Daoy (cell line): ENCODE measurements at places on chromosomes 2 and 18.

DNA sequence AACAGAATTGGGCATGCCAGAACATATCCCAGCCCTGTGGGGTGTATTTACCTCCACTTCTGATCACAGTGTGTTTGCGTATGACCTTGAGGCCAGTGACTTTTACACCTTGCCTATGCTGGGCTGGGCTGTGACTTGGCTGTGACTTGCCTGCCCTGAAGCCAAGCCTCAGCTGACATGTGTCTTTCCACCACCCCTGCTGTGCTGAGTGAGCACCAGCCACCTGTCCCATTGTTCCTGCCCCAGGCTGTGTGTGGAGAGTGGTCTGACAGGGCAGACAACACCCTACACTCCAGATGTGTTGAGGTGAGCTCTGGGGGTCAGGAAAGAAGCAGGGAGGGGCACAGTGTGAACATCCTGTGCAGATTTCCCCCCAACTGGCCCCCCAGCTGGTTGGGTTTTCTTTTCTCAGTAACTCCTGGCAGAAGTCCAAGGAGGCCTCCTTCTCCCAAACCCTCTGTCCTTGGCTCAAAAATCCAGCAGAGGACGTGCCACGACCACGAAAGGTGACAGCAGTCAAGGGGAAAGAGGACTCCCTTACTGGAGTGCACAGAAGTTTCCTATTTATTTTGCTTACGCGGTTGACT is 5.1 kb upstream of the STEAP3 start:
- DNase-seq, result peak; percentile 70

DNA sequence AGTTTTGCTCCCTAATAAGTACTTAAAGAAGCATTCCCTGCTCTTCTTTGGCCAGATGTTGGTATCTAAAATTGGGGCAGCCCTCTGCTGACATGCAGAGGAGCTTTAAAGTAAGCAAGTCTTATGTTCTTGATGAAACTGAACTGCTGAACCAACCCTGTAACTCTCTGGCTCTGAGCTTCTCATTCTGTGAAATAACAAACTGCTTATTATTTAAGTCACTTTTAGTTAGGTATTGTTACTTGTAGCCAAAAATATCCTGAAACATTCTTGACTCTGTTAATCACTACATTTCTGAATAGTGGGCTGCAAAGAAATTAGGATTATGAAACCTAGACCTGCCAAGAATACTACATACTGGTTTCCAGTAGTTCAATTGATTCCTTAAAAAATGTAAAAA is 15.5 kb downstream of the PPP3R1 start:
- no peak for DNase-seq

DNA sequence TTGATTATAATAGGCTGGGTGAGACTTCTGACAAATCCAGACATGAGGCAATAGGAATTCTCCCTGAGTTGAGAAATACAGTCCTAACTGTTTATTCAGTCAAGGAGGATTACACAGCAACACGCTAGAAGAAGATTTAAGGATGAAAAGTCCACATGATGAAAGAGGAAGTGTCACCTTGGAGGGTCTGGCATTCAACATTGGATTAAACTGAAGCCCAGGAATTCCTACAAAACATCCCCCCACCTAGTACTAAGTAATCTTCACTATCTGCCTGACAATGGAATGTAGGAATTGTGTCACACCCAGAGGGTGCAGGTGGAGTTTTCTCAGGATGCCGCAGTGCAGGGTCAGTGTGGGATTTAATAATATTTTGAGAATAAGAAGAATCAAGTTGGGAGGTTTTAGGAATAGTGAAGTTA is 142.4 kb downstream of the SOCS6 start:
- DNase-seq, result no peak

DNA sequence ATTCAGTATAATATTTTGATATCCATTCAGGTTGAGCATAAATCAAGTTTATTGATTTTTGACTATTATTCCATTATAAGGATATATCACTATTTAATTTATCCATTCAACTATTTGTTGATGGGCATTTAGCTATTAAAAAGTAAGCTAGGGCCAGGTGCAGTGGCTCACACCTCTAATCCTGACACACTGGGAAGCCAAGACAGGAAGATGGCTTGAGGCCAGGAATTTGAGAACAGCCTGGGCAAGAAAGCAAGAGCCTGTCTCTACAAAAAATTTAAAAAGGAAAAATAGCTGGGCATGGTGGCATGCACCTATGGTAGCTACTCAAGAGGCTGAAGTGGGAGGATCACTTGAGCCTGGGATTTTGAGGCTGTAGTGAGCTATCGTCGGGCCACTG is 183.5 kb downstream of the HNMT start:
- no peak for DNase-seq

GRCh38 chr18:80198994-80199748 is 48.1 kb downstream of the PARD6G start:
- DNase-seq, result no peak

DNA sequence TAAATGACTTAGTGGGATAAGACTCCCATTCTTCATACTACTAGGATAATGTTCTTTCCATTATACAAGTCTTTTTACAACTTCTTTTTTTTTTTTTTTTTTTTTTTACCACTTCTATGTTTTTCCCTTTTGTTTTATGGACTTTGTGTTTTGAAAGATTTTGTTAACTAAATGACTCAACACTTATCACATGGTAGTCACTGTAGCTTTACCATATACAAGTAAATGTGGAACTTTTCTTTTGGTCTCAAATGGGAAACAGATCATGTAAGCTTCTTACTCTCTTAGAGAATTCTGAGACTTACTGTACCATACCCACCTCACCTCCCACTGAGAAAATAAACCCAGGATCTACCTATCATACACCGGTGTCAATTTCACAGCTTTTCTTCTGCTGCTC is 590.3 kb upstream of the CDH2 start:
- no peak for DNase-seq

GRCh38 chr2:99637159-99637697 is 147.4 kb upstream of the REV1 start:
- no peak for DNase-seq

- no peak for DNase-seq
Observed at GRCh38 chr18:32429402-32429801, 41.3 kb downstream of the GAREM1 start.

- DNase-seq, result no peak
Observed at GRCh38 chr18:60910534-60910933, 422.7 kb upstream of the CDH20 start.

DNA sequence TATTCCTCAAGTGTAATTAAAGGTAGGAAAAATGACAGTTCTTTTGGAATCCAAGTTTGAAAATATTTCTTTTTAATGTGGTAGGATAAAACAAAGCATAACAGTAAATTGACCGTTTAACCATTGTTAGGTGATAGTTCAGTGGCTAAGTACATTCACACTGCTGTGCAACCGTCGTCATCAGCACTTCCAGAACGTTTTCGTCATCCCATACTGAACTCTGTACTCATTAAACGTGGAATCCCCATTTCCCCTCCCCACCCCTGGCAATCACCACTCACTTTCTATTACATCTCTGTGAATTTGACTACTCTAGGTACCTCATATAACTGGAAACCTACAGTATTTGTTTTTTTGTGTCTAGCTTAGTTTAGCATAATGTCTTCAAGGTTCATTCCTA is 32.9 kb upstream of the FZD5 start:
- DNase-seq, result no peak

- DNase-seq, result no peak
Observed at GRCh38 chr2:3597567-3597966, 2.7 kb downstream of the COLEC11 start.

GRCh38 chr18:74147491-74147778 is 199 bp downstream of the FBXO15 start:
- no peak for DNase-seq

DNA sequence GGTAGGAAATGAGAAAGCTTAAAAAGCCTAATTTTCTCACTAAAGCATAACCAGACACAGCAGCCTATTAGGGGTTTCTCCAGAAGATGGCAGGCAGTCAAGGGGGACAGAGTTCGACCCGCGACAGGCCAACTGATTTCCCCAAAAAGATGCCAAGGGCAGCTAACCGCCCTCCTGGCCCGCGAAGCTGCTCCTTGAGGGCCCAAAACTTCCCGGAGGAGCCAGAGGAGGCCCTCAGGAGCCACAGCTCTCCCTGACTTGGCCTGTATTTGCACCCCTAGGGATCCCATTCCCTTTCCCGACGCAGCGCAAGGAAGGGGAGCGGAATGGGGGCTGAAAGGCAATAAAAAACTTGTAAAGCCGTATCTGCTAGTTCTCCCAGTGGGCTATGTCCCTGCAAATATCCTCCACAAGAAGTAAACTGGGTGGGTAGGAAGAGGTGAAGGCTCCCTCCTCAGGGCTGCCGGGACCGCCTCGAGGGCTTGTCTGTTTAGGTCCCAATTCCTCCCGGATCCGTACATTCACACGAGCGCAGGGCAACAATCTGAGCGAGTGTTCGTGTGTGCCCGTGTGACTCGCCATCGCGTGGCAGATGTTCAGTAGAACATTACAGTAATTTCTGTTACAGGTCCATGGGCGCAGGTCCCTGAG is 756 bp upstream of the NAGK start:
- no peak for DNase-seq

DNA sequence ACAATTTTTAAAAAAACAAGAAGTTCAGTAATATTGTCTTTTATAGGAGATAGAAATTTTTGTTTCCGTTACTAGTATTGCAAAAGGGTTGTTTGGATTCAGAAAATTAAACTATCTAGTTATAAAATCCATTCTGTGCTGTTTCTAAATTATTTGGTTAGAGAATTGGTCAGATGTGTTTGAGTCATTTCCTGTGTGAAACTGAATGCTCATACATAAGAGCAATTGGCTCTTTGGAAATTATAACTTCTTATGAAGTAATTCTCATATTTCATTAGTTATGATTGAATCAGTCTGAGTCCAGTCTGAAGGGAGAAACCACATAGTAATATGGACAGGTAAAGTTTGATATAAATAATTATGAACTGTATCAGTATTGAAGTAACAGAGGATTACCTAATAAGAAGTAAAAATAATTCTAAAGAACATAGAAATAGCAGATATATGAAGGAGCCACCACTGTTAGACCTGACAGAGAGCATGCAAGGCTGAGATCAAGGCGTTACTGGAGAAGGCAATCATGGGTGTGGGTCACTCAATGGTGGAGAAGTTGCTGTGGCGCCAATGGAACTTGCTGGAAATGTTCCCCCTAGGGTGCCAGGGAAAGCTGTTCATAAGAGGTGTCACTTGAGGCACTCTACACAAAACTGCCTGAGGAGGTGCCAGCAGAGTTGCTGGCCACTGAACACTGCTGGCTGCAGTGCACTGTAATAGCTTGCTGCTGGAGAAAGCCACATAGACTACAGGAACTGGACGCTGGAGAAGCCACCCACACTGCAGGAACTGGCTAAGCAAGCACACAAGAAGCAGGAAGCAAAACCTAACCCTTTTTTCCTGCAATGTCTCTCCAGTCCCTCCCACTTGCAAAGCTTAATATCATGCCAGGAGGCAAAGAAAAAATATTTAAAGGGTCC is 18.0 kb upstream of the FAP start:
- peak; percentile 37 for DNase-seq

DNA sequence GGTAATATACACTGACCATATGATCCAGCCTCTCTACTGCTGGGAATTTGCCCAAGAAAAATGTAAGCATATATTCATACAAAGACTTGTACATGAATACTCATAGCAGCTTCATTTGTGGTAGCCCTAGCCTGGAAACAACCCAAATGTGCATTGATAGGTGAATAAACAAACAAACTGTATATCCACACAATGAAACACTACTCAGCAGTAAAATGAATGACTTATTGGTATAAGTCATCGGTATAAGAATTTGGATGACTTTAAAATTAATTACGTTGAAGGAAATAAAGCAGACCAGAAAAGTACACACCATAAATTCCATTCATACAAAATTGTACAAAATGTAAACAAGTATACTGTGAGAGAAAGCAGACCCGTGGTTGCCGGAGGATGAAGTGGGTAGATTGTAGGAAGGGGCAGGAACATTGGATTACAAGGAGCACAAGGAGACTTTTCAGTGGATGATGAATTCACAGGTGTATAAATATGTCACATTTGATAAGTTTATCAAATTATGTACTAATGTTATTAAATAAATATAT is 376.7 kb downstream of the TDRD15 start:
- DNase-seq, result no peak

GRCh38 chr2:225995796-225996461 is 596.4 kb downstream of the NYAP2 start:
- peak; percentile 73 for DNase-seq

DNA sequence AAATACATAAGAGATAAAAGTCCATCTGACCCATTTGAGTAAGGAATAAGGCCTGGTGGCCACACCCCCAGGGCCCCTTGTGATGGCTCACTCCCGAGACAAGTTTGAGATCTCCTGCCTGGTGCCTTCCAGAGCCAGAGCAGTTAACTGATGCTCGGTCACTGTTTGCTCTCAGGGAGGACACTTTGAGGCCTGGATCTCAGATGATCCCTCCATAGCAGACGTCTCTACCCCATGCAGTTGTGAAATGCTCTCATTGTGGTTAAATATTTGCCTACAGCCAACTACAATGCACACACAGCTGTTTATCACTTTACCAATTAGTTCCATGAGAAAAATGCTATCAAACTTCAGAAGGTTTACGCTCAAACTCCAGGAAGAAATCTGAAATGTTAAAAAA is 12.3 kb downstream of the GYPC start:
- DNase-seq, result no peak

DNA sequence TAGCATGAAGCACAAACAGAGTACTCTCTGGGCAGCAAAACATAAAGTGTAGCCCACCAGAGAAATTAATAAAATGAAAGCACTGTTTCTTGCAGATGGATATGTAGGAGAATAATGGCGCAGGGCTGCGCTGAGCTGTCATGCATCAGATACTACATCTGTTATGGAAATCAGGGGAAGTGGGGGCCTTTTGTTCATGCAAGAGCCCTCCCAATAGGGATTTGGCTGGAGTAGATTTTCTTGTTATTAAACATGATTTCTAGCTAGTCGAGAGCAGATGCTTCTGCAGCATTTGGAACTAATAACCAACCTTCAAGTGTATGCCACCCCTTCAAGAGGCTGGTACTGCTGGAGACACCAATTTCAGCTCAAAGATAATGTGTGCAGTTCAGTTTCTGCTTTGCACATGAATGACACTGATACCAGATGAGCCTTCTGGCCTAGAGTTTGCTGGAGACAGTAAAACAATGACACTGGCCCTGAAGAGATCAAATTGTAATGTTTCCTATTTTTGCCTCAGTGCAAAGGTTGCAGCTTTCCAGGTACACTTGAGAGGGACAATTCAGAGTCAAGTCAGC is 58.0 kb downstream of the RND3 start:
- DNase-seq, result no peak

DNA sequence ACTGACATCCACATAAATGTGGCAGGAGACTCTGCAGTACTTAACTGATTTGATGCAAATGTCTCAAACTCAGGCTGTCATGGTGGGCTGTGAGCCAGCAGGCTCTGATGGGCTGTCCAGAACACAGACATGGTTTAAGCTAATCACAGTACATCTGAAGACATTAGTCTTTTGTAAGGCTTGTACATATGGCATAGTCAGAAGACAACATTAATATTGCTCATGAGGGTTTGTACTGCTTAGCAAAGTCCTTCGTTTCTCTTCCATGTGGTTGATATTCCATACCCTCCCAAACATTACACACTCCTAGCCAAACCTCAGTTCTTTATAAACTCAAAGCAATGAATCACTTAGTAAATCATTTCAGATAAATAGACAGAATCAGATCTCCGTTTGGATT is 330.6 kb downstream of the RND3 start:
- DNase-seq, result no peak
